ENCODE measurements at places on chromosomes 7 and 10.

- no peak for DNase-seq
Measured at GRCh38 chr10:102611514-102612087, 32.7 kb upstream of the TRIM8 start.

DNA sequence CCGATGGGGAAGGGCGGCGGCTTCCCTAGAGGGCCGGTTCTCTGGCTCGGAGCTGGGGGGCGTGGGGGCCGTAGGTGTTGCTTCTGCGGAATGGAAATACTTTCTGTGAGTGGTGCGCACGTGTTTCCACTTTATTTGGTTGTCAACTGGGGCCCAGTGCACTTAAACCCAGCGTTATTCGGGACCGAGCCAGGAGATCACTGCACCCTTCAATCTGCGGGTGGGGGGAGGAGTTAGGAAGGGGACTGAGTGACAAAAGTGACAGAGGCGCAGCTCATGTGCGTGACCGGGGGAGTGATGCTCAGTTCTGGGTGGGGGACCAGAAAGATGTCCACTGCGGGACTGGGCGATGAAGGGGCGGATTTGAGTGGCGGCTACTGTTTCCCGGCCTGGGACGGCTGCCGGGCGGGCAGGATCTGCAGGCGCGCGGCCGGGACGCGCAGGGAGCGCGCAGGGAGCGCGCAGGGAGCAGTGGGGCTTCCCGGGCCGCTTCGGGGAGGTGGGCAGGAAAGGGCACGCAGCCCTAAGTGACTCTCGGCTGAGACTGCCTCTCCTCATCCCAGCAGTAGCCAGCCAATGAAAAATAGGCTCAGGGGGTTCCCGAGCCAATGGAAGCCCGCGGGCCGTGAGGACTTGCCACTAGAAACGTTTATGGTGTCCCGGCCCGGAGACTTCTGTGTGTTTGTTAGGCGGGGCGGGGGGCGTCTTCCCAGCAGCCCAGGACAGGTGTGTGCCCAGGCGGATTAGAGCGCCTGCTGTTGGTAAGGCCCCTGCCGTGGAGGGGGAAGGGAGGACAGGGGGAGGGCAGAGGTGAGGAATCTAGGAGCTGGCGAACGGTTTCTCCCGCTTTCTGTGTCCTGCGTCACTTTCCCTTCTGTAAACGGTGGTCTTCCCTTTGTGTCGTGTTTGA is 54.3 kb upstream of the KDM7A start:
- no peak for DNase-seq

DNA sequence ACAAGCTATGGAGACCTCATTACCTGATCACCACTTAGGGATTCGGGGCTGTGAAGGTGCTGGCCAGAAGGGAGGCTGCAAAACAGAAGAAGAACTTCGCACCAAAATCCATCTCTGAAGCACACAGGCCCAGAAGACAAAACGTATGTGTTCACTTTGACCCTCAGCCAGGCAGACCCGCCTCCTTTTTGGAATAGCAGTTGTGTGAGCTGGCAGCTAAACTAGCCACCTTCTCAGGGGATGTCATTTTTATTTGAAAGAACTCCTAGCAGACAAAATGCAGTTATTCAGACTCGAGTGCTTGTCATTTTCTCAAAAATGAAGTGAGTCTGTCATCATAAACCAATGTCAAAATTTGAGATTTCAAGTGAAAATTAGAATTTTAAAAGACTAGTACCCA is 71.7 kb downstream of the TNS3 start:
- no peak for DNase-seq

DNA sequence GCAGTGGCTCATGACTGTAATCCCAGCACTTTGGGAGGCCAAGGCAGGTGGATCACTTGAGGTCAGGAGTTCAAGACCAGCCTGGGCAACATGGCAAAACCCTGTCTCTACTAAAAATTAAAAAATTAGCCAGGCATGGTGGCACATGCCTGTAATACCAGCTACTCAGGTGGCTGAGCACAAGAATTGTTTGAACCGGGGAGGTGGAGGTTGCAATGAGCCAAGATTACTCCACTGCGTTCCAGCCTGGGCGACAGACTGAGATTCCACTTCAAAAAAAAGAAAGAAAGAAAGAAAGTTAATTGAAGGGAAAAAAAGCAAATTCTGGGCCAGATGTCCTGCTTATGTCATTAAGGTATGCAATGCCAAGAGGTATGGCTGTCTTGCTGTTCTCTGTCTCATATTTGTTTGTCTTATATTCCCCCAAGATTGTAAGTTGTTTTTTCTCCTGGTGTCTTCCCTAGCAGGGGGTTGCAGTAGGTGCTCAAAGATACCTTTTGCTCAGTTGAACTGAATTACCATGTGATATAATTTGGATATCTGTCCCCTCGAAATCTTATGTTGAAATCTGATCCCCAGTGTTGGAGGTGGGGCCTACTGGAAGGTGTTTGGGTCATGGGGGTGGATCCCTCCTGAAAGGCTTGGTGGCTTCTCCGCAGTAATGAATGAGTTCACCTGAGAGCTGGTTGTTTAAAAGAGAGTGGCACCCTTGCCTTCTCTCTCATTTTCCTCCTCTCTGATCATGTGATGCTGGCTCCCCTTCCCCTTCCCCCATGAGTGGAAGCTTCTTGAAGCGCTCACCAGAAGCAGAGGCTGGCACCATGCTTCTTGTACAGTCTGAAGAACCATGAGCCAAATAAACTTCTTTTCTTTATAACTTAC is 60.9 kb downstream of the MYOF start:
- DNase-seq: no peak

GRCh38 chr10:43524434-43525247 is 49.8 kb downstream of the ZNF239 start:
- DNase-seq: no peak
